Skeletal muscle cell (primary cell): ENCODE measurements at places on chromosomes 3 and 15.

DNA sequence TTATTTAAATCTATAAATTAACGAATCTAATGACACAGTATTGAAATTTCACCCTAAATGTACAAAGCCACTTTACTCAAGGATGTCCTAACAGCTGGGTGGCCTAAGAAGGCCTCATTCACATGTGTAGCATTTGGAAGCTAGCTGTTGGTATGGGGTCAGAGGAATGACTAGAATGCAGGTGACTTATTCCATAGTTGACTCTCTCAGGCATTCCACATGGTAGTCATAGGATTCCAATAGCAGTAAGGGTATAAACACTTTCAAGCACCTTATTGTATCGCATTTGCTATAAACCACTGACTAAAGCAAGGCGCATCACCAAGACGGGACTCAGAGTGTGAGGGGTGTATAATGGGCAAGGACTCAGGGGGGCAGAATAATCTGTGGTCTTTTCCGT is 294.8 kb upstream of the EPHA3 start:
- no peak for DNase-seq

GRCh38 chr15:60480888-60481287 is 1.9 kb upstream of the ICE2 start:
- no peak for DNase-seq

DNA sequence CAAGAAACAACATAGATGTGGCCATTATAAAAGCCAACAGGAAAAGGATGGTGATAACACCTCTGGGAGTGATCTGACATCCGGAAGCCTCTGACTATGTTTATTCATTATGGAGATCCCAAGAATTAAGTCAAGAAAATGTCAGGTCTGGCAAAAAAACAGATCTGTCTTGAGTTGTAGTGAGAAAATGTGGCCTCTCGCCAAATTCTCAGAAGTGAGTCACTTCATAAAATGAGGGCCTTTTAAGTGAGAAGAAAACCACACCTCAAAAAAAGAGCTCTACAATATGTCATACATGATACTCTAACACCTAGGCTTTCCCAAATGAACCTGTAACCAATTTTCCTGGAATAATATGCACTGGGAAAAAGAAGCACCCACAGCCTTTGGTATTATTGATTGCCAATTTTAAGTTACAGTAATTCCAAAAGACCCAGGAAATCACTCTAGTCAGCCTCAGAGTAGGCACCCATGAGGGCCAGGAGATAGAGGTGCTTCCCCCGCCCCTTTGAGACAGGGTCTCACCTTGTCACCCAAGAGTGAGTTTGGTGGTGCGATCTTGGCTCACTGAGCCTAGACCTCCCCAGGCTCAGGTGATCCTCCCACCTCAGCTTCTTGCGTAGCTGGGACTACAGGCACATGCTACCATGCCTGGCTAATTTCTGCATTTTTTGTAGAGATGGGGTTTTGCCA is 38.0 kb downstream of the CCR3 start:
- DNase-seq = peak; percentile 21

GRCh38 chr15:88657326-88658069 is 18.7 kb downstream of the ISG20 start:
- DNase-seq = no peak

DNA sequence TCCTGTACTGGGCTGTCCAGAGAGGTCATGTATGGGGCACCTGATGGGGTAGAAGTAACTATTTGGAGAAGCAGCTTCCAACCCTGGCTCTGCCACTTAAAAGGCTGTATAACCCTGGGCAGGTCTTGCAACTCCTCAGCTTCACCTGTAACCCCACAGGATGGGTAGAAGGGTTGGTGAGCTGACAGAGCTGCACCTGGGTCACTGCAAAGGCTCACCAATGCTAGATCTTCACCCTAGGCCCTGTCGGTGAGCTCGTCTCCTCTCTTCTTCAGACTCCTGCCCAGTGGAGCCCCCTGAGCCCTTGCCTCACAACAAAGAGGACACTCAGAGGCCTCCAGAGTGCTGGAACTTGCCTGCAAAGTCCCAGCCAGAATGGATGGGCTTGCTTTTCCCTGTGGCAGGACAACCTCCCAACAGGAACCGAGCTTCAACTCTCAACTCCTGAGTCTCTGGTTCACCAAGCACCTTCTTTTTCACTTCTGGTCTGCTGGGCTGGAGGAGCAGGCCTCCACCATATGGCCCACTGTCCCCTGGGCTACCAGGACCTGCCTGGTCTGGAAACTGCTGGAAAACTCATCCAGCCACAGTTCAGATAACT is 45.9 kb downstream of the XXYLT1 start:
- no peak for DNase-seq

GRCh38 chr3:151548195-151548594 is 87.3 kb upstream of the IGSF10 start:
- no peak for DNase-seq

DNA sequence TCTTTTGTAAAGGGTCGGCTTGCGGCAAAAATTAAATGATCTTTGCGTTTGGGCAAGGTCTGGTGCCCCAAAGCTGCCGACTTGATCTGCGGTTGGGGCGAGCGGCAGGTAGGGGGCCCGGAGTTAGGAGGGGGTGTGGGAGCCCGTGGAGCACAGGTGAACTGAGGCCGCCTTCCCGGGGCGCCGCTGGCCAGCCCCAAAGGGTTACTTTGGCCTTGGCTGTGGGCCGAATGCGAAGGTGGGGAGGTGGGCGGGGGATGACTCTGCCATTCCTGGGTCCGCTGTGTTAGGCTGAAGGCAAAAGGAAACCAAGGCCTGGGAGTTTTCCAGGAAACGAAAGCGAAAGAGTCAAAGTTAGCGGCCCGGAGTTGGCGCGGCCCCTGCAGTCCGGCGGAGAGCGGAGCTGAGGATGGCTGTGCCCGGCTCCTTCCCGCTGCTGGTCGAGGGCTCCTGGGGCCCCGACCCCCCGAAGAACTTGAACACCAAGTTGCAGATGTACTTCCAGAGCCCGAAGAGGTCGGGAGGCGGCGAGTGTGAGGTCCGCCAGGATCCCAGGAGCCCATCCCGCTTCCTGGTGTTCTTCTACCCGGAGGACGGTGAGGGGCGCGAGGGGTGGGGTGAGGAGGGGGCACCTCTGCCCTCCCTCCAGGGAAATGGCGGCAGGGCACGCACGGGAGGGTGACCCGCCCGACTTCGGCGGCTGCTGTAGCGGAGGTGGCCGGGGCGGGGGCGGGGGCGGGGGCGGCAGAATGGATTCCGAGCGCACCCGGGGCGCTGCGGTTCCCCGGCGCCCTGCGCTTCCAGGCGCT is at the start of gene PARP14:
Gene PARP14, plus strand, starts transcription at position 365 of the 809 bp plus-strand sequence. Its CDS starts 45 bp downstream, at position 410.
- DNase-seq = no peak

GRCh38 chr3:152100491-152101132 is 168.1 kb upstream of the MBNL1 start:
- no peak for DNase-seq

DNA sequence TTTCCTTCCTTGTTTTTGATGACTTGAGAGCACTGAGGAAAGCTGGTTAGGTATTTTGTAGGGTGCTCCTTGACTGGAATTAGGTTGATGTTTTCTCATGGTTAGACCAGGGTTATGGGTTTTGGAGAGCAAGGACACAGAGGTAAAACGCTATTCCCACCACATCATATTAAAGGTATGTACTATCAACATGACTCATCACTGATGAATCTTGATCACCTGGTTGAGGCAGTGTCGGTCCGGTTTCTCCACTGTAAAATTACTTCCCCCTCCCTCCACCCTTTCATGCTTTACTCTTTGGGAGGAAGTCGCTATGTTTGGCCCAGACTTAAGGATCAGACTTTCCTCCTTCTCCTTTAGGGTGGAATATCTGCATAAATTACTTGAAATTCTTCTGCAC is 201.6 kb downstream of the EDEM1 start:
- DNase-seq = no peak
